ENCODE measurements at places on chromosomes 2 and 18.

GRCh38 chr2:197626965-197627625, 48.3 kb downstream of the RFTN2 start:
- DNase-seq = no peak

GRCh38 chr2:1869987-1870386, 125.7 kb upstream of the PXDN start:
- DNase-seq = peak; percentile 8

- DNase-seq = no peak
Observed at GRCh38 chr2:240457223-240458043, 22.0 kb downstream of the GPC1 start.

GRCh38 chr2:109272461-109272860, 143.5 kb downstream of the SH3RF3 start:
- no peak for DNase-seq

- no peak for DNase-seq
Observed at GRCh38 chr2:226333388-226333787, 466.2 kb downstream of the IRS1 start.

GRCh38 chr2:205996161-205996560, 89.8 kb downstream of the INO80D start:
- no peak for DNase-seq
